ENCODE measurements at places on chromosomes 12 and 14.
A peak's percentile ranks its signal among the peaks of the same experiment; 100 is the strongest.

- DNase-seq, result no peak
These were observed 38.3 kb downstream of the GNS start for GRCh38 chr12:64720884-64721283.

- DNase-seq, result no peak
These were observed 17.4 kb upstream of the LEMD3 start for GRCh38 chr12:65152012-65152411.

- DNase-seq, result no peak
These were observed 21.6 kb upstream of the STAC3 start for GRCh38 chr12:57272337-57273151.

GRCh38 chr12:51682981-51683380 lies 91.9 kb downstream of the SCN8A start:
- DNase-seq, result no peak

DNA sequence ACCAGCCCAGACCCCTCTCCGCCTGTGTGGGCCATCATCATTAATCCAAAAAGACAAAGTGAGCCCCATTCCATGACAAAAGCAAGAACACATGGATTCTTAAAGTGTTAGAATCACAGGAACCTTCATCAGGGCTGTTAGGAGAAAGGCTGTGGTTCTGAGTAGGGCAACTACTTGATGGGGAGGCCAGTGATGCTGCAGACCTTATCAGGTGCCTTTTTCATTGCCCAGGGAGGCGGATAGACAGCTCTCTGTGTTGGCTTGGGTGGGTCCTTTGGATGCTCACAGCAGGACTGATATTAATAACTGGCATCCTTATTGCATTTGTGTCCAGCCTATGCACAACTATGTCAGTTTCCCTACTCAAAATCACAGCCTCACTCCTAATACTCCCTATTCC lies 2.3 kb downstream of the HEBP1 start:
- DNase-seq, result no peak

- no peak for DNase-seq
These were observed 197.6 kb downstream of the AACS start for GRCh38 chr12:125262851-125263250.

GRCh38 chr12:127528551-127528950 lies 738.4 kb upstream of the TMEM132C start:
- no peak for DNase-seq

DNA sequence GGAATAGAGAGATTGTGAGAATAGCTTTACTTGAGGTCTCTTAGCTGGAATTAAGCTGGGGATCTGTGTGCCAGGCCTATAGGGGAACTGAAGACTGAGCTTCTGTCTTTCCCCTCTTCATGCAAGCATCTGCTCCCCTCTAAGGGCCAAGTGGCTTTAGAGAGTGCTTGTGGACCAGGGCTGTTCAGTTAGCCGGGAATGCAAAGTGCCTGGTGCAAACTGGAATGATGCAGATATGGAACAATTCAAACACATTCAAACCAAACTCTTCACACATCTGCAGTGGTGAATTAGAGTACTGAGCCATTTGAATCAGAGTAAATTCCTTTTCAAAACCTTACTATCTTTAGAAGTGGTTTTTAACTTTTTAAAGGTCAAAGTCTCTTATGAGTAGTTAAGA lies 99.0 kb downstream of the LIN7A start:
- DNase-seq, result no peak

DNA sequence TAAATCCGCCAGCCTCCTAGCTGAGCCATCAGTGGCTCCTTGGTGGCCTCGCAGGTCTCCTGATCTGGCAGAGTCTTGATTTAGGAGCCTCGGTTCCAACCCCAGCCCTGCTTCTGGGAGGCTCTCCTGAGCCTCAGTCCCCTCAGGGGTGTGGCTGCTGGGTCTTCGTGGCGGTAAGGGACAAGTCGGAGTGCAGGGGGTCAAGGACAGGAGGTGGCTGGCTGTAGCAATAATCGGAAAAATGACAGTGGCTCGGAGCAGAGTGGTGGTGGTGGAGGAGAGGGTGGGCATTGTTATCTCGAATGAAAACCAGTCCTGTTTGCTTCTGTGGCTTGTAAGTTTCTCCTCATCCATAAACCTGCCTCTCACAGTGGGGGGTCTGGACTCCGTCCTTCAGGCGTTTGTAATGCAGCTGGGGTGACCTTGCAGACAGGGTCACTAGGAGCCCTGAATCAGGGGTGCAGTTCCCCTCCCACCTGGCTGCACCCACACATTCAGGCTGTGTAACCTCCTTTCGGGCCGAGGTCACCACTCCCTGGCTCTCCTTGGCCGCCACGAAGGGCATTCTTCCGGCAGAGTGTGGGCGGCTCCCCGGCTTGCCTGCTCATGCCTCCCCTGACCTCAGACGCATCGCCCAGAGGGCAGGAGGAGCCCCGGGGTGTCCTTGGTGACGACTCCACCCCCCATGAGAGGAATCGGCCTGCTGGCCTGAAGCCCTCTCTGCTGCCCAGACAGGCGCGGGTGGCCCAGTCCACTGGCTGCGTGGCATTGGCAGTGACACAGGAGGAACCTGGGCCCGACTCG lies 8.1 kb downstream of the BCL7A start:
- DNase-seq, result no peak

GRCh38 chr12:26188127-26188526 lies 7.2 kb upstream of the SSPN start:
- no peak for DNase-seq

- DNase-seq, result no peak
These were observed 3.6 kb upstream of the TTC7B start for GRCh38 chr14:90819734-90820393.

- no peak for DNase-seq
These were observed 15.5 kb upstream of the ETNK1 start for GRCh38 chr12:22609501-22609900.

- DNase-seq, result no peak
These were observed 81.1 kb upstream of the CCDC198 start for GRCh38 chr14:57574617-57575288.

- peak; percentile 48 for DNase-seq
These were observed 200.3 kb upstream of the CAND1 start for GRCh38 chr12:67068761-67069450.

GRCh38 chr14:60356386-60356785 lies 107.4 kb downstream of the PPM1A start:
- DNase-seq, result no peak

- DNase-seq, result peak; percentile 57
These were observed 57.2 kb upstream of the RIN3 start for GRCh38 chr14:92456215-92457015.

DNA sequence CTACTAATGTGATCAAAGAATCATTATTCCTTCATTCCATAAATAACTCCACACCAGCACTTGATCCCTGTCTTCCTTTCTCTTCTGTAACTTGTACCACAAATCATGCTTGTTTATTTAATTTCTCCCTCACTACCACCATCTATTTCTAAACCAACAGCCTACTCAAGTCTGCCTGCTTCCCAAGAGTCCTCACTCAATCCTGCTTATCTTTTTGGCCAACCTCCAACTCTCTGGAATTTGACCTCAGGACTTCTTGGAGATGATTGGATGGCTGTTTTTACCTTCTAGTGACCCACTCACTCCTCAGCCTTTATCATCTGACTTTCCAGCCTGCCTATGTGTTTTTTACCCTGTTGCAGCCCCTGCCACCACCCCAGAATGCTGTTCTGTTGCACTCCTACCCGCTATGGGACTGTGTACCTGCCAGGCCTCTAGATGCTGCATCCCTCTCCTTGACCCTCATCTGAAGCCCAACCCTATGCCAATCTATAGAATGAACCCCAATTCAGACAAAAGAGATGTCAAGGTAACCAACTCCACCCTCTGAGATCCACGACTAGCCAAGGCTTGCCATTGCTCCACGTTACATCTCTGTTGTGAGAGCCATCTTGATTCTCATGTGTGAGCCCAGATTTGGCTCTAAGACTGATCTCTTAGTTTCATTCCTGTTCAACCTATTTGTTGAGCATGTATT lies 150.2 kb upstream of the PLEKHG7 start:
- no peak for DNase-seq

DNA sequence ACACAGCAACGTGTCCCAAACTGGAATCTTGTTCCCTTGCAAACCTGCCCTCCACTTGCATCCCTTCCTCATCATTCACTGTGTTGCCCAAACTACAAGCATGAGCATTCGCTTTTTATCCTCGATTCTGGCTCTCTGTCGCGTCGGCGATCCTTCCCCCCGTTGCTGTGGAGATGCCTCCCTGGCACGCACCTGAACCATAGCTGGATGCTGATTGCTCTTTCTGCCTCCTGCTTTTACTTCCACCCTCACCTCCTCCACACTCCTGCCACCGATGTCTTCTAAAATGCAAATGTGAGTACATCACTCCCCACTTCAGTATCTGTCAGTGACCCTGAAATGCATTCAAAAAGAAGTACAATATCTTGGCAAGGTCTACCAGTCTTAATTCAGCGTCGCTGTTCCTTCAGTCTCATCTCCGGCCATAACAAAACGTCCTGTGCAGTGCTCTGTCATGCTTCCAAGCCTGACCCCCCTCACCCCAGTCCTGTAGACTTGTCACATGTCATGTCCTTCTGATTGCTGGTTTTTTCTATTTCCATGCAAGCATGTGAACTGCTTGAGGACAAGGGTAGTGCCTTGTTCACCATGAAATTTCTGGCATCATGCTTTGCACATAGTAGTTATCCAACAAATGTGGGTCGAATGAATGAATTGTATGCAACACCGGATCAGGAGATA lies 2.5 kb upstream of the PPP2R5C start:
- DNase-seq, result no peak

DNA sequence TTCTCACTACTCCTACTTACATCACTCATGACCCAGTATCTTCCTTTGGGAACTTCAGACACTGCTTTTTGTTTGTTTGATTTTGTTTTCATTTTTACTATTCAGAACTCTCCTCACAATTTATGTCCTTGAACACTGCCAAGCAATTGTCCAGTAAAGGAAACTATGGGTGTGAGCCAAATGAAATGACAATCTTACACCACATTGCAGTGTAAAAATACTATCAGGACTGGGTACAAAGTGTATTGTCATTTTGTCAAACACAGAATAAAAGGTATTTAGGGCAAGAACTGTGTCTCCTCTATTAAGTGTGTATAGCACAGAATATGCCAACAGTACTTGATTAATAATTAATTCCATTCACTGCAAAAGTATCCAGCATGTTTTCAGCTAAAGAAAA lies 199.3 kb downstream of the ALG10B start:
- DNase-seq, result no peak

GRCh38 chr12:23055004-23055403 lies 430.0 kb downstream of the ETNK1 start:
- peak; percentile 18 for DNase-seq

DNA sequence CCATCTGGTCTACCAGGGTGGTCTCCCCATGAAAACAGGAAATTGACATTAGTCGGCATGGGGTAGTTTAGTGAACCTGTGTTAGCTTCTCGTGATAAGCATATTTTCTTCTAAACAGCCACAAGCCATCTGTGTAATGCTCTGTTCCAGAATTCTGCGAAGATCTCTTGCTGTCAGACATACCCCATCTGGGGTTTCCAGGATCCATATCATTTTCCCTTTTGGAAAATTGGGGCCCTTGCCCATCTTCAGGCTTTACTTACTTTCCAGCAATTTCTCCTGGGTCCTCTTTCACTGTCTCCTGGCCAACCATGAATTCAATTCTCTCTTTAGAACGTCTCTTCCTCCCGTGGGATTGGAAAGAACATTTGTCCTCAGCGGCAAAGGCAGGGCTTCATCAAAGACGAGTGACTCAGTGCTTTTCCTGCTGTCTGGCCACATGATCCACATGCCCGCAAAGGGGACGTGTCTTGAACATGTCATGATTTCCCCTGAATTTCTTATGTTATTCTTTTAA lies 21.4 kb upstream of the NCOR2 start:
- no peak for DNase-seq

GRCh38 chr12:120439646-120440247 lies 1.8 kb downstream of the COX6A1 start:
- peak; percentile 86 for DNase-seq

DNA sequence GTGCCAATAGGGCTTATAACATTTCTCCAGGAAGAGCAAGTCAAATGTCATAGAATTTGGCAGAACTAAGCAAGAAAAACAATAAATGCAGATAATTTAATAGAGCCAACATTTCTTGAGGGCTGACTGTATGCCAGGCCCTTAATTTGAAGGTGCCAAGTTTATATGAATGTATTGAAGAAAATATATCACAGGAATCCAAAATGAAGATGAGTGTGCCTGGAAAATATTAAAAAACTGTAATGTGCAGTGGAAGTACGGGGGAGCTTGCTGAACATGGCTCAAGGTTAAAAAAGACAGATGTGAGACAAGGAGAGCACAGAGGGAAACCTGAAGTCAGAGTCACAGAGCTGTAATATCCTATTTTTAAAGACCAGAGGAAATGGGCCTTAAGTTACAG lies 16.4 kb downstream of the NR1H4 start:
- DNase-seq, result no peak

- DNase-seq, result no peak
These were observed 151.9 kb upstream of the ATF7IP start for GRCh38 chr12:14213542-14213941.

DNA sequence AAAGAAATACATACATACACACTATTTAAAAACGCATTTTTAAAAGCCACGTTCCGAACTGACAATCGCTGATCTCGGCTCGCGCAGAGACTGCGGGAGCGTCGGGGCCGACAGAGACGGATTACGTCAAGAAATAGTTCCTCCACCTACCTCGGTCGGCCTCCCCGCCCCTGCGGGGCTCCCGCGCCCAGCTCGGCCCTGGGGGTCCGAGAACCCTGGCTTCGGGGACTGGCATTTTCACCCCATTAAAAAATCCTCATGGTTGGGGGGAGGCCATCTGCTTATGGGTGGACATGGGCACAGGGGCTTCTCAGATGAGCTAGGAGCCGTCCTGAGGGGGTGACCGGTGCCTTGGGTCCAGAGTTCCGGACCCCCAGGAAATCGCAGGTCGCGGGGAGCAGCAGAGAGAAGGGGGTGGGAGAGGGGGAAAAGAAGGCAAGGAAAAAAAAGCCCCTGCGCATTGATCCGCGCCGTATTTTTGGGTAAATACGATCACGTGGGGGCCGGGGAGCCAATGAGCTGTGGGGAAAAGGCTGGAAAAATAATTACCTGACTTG lies 324 bp upstream of the HOXC9 start:
- no peak for DNase-seq

GRCh38 chr12:117045160-117046010 lies 53.8 kb downstream of the TESC start:
- DNase-seq, result no peak

DNA sequence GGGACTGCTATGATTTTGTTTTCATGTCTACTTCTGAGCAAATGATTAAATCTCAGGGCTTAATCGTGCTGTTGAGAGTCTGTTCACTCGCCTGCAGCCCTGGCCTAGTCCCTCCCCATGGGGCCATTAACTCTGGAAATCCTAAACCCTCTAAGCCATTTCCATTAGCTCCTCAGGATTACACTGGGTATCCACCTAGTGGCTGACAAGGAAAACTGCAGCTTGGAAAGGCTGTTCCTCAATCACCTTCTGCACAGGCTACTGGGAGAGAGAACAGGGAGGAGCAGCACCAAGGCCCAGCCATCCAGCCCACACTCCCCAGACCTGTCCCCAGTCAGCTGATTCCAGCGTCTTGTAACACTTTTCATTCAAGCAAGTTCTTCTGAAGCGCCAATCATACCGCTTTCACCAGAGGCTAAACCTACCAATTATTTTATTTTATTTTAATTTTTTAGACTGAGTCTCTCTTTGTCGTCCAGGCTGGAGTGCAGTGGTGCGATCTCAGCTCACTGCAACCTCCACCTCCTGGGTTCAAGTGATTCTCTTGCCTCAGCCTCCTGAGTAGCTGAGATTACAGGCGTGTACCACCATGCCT lies 48.7 kb downstream of the NEUROD4 start:
- DNase-seq, result peak; percentile 71
